ENCODE measurements at places on chromosomes 5 and 9.

DNA sequence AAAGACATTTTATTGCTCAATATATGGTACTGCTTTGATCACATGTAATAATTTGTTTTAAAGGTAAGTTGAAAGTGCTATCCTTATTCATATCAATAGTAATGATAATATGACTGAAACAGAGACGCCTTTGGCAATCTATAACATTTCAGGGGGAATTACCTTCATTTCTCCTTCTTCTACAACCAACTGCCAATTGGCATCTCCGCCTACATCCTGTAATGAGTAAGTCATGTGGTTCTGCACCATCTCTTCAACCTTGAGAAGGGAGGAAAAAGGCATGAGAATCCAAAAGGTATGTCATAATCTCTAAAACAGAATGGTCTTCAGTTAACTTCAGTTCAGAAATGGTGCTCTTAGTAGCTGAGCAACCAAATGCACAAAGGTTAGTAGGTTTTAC, 52.4 kb downstream of the HMGCR start:
- no peak for DNase-seq

DNA sequence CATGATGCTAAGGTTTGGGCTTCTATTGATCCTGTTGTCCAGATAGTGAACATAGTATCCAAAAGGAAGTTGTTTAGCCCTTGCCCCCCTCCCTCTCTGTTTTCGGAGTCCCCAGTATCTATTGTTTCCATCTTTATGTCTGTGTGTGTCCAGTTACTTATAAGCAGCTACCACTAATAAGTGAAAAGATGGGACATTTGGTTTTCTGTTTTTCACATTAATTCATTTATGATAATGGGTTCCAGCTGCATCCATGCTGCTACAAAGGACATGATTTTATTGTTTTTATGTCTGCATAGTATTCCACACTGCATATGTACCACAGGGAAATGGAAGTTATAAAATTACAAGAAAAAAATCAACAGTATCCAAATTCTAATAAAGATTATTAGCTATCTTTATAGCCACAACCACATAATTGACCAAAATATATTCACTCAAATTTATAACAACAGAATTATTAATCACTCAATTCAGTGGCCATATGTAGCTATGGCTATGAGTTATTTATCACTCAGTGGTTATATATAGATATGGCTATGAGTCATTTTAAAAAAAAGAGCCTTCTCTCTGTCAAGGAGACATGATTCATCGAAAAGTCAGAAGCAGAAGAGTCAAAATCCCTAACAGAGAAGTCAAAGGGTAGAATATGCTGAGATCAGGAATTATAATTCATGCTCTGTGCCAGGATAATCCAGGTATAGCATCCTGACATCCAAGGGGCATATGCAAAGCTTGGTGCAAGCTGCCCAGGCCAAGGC, 367.5 kb downstream of the DEPDC1B start:
- DNase-seq = no peak

DNA sequence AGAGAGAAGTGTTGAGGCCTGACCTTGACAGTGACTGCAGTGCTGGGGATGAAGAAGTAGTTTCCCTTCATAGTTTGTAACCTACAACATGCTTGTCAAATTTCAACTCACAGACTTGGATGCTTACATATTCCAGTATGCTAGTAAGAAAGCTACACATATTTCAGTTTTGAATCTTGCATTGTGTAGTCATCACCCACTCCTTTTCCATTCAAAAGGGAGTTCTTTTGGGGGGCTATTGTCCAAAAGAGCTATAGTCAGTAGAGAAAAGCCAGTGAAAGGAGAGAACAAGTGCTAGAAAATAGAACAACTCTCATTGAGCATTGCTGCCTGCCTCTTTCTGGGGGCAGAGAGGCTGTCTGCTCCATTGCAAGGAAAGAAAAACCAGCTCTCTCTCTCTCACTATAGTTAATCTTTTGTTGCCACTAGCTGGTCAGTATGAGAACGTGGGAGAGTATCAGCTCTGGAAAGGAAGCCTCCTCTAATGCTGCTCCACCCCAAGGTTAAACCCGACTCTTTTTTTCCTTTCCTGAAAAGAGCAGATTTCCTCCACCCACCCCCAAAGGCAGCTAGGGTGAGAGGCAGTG, 7.3 kb downstream of the ASTN2 start:
- DNase-seq = no peak

- no peak for DNase-seq
Observed at GRCh38 chr5:32343058-32343672, 30.4 kb upstream of the MTMR12 start.

Measured in CD4-positive, alpha-beta T cell treated with Interleukin-1 beta for 1 hour (primary cell).